Vein endothelial cell (primary cell): ENCODE measurements at places on chromosomes 12 and 14. TPM values are rescaled to one million over a fixed set of nuclear protein-coding genes. Genes with fewer than 3 reads are reported as not detected.

TMPRSS12 gene
- not detected in 2 replicates for total RNA-seq

NCAPD2 gene
- 38.2 and 48.4 TPM in 2 replicates for total RNA-seq

TMEM132D gene
- not detected in 2 replicates for total RNA-seq

PSMB11 gene
- not detected in 2 replicates for total RNA-seq

TPH2 gene
- total RNA-seq = not detected in 2 replicates

CPNE6 gene
- total RNA-seq = not detected in 2 replicates

DEGS2 gene
- under 0.01 and 0.10 TPM in 2 replicates for total RNA-seq

PPM1H gene
- total RNA-seq = 2.3 and 4.3 TPM in 2 replicates

LMO3 gene
- under 0.01 TPM in 1 of 2 replicates, not detected in the other for total RNA-seq

NRXN3 gene
- total RNA-seq = 0.48 and 0.98 TPM in 2 replicates

TMED8 gene
- total RNA-seq = 12.7 and 16.3 TPM in 2 replicates

APOF gene
- not detected in 2 replicates for total RNA-seq

E2F7 gene
- 19.3 and 35.9 TPM in 2 replicates for total RNA-seq

C3AR1 gene
- total RNA-seq = 0.19 and 0.65 TPM in 2 replicates

RASSF9 gene
- 4.3 and 6.5 TPM in 2 replicates for total RNA-seq

SDR9C7 gene
- total RNA-seq = not detected in 2 replicates

TMEM263 gene
- total RNA-seq = 67.9 and 71.2 TPM in 2 replicates

PLEKHD1 gene
- not detected in 2 replicates for total RNA-seq

TEX22 gene
- 0.10 TPM in 1 of 2 replicates, not detected in the other for total RNA-seq

BMAL2 gene
- total RNA-seq = 36.4 and 37.9 TPM in 2 replicates

GPRC5D gene
- total RNA-seq = 0.38 TPM in 1 of 2 replicates, not detected in the other

DIO2 gene
- not detected in 2 replicates for total RNA-seq

TSPAN11 gene
- 7.2 and 16.5 TPM in 2 replicates for total RNA-seq

CAPZA3 gene
- total RNA-seq = not detected in 2 replicates

OTOGL gene
- 0.98 and 1.5 TPM in 2 replicates for total RNA-seq

RDH16 gene
- under 0.01 TPM in 1 of 2 replicates, not detected in the other for total RNA-seq

GZMB gene
- total RNA-seq = not detected in 2 replicates

BICDL1 gene
- not detected in 2 replicates for total RNA-seq

P2RX7 gene
- total RNA-seq = 3.6 and 3.8 TPM in 2 replicates

NPFF gene
- total RNA-seq = not detected in 2 replicates

SOX5 gene
- 1.5 and 2.6 TPM in 2 replicates for total RNA-seq
